ENCODE measurements at places on chromosomes 4 and X.

- no peak for ATAC-seq
Measured at GRCh38 chr4:184409911-184410692, 64.2 kb downstream of the IRF2 start.

- ATAC-seq, result no peak
Measured at GRCh38 chrX:17395154-17395553, 20.2 kb downstream of the NHS start.

- no peak for ATAC-seq
Measured at GRCh38 chr4:26692014-26692726, 108.3 kb downstream of the TBC1D19 start.

GRCh38 chrX:5057786-5058185 lies 1170.9 kb downstream of the NLGN4X start:
- no peak for ATAC-seq

- no peak for ATAC-seq
Measured at GRCh38 chrX:137562096-137562495, 3.8 kb upstream of the ZIC3 start.

- ATAC-seq, result peak; percentile 35
Measured at GRCh38 chrX:136954930-136955329, 74.4 kb upstream of the RBMX start.

DNA sequence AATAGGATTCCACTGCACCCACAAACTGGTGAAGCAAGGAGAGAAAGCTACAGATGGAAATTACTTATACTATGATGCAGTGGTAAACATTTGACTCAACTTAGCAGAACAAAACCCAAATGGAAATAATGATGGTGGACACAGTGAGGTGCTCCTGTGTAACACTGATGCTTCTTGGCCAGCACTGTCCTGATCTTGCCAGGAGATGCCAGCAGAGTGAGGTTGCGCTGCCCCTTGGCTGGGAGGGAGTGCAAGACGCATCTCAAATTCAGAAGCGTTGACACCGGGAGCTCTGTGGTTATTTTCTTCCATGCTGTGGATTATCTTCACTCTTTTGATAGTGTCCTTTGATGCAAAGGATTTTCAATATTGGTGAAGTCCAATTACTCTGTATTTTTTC lies 22.0 kb upstream of the ARSH start:
- ATAC-seq, result no peak

DNA sequence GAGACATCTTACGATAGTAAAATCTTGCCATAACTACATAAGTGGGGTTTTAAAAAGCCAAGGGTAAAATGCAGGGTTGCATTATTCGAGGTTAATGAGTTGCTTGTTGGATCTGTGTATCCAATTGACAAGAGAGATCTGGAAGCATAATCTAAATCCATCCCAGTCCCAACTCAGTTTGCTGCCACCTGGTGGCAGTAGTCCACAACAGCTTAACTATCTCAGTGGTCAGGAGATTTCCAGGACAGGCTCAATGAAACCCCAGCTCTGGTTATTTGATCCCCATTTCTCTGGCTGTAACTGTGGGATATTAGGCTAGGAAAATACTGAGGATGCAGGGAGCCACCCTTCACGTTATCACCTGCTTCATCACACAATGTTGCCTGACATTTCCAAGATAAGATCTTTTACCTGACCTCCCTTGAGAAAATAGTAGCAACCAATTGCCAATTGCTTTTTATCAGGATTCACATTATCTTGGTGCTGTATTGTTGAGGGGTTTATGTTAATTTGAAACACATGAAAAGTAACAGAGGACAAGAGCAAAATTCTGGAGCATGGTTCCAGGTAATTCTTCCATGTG lies 88.2 kb upstream of the TNIP3 start:
- peak; percentile 82 for ATAC-seq

- no peak for ATAC-seq
Measured at GRCh38 chrX:102044496-102044895, 81.0 kb upstream of the TCEAL2 start.

- no peak for ATAC-seq
Measured at GRCh38 chr4:2927696-2928075, 35.5 kb downstream of the NOP14 start.

DNA sequence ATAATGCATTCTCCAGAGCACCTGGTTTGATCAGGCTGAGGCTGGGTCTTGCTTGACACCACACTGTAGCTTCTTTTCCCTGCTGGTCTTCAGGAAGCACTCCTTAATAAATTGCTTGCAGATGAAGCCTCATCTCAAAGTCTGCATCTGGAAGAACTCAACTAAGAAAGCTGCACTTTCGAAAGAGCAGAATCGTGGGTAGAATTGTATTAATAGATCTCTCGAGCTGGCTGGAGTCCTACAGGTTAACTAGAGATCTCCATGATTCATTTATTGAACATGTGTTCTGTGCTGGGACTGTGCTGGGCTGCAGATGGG lies 152.7 kb downstream of the STK32B start:
- ATAC-seq, result no peak

GRCh38 chr4:188254211-188254610 lies 115.0 kb downstream of the TRIML1 start:
- ATAC-seq, result no peak

DNA sequence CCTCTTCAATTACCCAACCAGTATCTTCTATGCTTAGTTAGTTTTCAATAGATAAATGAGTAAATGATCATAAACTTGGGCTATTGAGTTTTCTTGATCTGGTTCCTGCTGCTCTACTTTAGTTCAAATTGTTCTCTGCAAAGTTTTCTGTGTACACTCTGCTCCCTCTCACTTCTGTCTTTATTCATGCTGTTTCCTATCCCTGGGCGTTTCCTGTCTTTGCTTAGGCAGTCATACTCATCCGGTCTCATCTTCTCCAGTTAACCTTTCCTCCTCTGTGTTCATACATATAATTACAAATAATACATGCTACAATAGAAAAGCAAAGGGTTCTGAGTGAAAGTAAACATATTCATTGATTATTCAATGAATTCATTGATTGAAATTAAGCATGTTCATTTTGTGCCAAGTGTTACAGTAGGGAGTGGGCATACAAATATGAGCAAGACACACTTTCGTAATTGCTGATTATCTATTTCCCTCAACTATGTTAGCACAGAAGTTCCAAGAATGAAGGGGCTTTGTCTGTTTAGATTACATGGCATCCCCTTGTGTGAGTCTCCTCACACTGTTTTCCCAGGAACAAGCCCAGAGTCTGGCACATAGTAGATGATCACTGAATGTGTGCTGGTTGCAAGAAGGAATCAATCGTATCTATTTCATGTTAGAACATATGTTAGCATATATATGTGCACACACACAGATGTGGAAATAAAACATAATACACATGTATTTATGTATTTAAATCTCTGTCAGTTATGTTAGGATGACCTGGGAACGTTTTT lies 1.1 kb downstream of the RAB39B start:
- ATAC-seq, result no peak

DNA sequence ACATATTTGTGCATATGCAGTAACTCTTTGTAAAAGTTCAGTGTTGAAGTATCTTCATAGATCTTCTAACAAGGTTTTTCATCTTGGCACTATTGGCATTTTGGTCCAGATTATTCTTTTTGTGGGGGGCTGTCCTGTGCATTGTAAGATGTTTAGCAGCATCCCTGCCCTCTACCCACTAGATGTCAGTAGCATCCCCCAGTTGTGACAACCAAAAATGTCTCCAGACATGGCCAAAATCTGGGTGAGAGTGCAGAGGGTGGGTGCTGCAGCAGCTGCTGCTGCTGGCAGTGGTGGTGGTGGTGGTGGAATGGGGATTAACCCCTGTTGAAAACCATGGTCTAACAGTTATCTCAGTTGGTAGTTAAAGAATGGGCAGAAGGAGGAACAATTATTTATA lies 370.0 kb downstream of the GPAT3 start:
- no peak for ATAC-seq

DNA sequence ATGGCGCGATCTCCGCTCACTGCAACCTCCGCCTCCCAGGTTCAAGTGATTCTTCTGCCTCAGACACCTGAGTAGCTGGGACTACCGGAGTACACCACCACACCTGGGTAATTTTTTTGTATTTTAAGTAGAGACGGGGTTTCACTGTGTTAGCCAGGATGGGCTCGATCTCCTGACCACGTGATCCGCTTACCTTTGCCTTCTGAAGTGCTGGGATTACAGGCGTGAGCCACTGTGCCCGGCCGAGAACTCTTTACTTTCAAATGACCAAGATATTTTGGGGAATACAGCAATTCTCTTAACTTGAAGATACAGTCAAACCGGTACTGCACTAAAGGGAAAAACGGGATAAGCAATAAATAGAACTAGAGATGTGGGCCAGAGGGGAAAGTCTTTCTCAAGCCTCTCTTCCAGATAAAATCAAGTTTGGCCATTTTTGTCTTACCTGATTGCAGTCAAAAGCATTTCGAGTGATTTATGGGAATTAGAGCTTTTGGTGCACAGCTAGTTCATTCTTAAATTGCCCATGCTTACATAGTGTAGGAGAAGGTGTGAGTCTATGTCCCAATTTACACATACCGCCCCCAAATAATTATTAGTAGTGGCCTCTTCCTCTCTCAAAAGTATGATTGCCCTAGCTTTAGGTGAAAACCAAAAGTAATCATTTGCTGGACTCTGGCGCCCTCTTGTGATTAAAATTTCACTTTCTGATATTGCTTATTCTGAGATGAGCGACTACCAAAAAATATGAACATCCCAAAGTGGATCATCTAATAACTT lies 53.2 kb upstream of the ABCG2 start:
- ATAC-seq, result peak; percentile 69

GRCh38 chrX:25068340-25068739 lies 52.6 kb upstream of the ARX start:
- no peak for ATAC-seq

DNA sequence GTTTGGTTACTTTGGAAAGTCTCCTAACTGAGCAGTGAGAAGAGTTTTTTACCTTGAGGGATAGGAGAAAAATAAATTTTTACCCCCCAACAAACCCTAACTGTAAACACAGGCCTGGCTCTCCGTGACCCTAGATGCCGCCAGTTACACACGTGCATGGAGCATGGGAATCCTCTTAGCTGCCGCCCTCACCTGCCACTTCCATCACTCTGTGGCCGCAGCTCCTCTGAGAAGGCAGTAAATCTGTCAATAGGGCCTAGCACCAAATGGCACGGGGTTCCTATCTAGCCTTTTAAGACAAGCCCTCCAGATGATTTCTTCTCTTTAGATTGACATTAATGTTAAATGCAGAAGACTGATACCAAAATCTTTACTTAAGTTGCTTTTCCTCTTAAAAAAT lies 330.3 kb upstream of the FAM241A start:
- ATAC-seq, result no peak

- no peak for ATAC-seq
Measured at GRCh38 chrX:129760155-129760554, 19.6 kb upstream of the SASH3 start.

DNA sequence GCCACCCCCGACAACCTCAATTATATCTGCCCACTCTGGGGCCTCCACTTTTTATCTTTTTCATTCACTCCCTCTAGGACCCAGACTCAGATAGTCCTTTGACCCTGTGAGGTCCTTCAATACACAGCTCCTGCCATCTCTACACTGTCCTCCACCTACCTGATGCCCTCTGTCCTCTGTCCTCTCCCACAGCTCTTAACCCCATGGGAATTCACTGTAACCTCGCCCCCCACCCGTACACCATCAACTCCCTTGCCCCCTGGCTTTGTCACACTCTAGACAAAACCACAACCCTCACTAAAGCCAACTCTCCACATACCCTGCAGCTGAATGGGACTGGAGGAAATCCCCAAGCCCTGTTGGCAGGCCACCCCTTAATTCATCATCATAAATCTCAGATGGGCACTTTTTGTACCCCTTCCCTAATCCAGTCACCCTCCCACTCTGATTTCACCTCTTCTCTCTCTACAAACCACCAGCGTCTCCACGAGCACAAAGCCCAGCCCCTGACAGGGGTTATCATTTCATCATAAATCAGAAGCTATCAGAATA lies 52.3 kb upstream of the ENPP6 start:
- ATAC-seq, result no peak

- no peak for ATAC-seq
Measured at GRCh38 chr4:145493166-145493565, 11.5 kb downstream of the SMAD1 start.

- ATAC-seq, result no peak
Measured at GRCh38 chr4:112748352-112748878, 111.5 kb downstream of the LARP7 start.

GRCh38 chr4:169632896-169633295 lies 12.5 kb downstream of the CLCN3 start:
- no peak for ATAC-seq

DNA sequence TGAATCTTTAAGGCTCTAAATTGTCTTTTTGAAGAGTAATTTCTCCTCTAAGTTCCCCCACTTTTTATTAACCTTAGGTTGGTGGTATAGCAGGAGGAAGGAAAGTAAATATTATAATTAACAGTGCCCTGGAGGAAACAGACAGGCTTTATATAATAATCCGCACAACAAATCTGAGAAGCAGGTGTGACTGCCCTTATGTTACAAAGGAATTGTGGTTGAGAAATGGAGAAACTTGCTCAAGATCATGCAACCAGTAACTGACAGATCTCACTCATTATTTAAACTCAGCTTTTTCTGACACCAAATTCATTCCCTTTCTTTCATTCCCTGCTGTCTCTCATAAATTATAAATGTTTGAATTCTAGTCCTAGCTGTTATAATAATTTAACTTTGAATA lies 282.0 kb downstream of the PPP3CA start:
- no peak for ATAC-seq

DNA sequence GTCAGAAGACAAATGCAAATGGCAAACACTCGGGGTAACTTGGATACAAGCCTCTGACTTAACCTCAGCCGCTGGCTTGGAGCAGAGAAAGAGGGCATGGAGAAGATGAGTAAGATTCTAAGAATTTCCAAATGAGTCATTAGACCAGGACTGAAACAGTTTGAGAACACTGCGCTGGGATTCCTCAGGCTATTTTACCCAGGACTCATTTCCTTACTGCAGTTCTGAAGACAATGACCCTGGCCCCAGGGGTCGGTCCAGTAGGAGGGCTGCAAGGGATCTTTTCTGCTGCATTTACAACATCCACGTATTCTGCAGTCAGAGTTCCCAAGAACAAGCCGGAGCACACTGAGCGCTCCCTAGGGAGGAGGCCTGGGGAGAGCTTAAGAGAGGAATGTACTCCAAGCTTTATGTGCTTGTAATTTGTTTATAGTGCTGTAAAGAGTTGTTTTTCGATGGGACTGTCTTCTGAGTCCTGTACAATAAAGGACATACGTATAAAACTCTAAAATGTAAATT lies 27.3 kb upstream of the SORBS2 start:
- ATAC-seq, result peak; percentile 86

DNA sequence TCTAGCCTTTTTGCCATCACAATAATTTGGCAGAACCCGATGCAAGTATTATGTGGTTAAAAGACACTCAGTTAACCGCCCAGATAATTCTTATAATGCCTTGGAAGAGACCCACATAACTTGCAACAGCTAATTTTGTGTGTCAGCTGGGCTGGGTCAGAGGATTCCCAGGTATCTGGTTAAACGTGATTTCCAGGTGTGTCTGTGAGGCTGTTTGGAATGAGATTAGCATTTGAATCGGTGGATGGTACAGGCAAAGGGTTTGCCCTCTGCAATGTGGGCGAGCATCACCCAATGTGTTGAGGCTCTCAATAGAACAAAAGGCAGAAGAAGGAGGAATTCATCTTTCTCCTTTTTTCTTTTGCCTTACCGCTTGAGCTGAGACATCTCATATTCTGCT lies 314.2 kb upstream of the PUDP start:
- no peak for ATAC-seq
